Stimulated activated CD8-positive, alpha-beta memory T cell treated with anti-CD3 and anti-CD28 coated beads, Interleukin-7, amount 100 ng/mL, for 1 hour (primary cell): ENCODE measurements at places on chromosomes 12 and 14.

DNA sequence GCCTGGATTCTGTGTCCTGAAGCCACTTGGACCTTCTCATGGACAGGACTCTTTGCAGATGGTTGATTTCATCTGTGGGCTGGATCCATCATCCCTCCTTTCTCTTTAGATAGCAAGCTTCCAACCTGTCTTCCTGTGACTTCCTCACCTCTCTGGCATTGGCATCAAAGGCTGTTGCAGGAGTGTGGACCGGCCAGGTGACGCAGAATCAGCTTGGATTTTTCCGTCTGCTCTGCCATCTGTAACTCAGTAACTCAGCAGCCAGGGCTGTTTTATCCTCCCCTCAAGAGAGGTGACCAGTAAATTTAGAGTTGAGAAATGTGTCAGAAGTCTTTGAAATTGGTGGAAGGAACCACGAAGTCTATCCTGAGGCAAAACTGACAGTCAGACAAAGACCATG is 701.7 kb upstream of the TMEM132C start:
- DNase-seq: no peak

- DNase-seq: no peak
Observed at GRCh38 chr12:6554168-6555017, 1.4 kb downstream of the IFFO1 start.

DNA sequence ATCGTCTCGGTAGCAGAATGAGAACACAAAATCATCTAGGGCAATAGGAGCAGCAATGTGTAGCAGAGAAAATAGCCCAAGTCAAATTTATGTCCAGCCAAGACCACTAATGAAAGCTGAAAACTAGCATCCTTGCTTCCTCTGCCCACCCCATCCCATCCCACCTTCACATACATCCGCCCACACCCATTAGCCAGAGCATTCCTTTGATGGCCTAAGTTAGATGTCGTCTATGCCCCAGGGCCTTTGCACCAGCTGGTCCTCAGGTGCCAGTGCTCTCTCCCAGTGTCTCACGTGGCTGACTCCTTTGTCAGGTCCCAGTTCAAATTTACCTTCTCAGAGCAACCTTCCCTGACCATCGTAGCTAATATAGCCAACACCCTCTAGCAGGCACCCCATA is 17.8 kb upstream of the PPP2R5C start:
- DNase-seq: no peak

DNA sequence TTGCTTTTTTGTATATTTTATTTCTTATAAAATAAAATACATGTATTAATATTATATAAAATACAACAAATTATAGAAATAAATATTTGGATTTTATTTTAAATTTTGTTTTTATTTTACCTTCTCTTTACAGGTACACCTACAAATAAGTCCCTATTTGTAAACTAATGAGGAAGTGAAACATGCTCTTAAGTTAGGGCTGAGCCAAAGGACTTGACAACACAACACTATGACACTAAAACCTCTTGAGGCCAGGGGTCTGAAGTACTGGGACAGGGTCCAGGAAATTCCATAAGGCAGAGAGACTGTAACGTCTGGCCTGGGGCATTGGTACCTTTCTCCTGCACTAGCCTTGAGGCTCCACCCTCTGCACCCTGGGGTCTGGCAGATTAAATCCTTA is 293.2 kb downstream of the FOXN3 start:
- no peak for DNase-seq

DNA sequence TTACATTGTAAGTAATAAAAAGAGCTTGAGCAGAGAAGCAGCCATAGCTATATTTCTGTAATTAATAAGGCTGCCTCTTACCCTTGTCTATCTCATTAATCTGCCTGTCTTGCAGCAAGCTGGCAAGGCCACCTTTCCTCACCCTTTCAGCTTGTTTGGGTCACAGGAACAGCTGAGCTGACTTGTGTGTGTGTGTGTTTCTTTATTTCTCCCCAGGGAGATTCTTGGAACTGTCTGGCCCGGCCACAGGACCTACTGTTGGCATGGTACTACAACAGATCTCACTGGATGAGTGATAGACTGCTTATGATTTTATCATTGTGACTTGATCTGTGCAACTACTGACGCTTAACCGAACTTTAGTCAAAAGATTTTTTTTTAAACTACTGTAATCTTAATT is 213.7 kb downstream of the SLC2A13 start:
- no peak for DNase-seq

DNA sequence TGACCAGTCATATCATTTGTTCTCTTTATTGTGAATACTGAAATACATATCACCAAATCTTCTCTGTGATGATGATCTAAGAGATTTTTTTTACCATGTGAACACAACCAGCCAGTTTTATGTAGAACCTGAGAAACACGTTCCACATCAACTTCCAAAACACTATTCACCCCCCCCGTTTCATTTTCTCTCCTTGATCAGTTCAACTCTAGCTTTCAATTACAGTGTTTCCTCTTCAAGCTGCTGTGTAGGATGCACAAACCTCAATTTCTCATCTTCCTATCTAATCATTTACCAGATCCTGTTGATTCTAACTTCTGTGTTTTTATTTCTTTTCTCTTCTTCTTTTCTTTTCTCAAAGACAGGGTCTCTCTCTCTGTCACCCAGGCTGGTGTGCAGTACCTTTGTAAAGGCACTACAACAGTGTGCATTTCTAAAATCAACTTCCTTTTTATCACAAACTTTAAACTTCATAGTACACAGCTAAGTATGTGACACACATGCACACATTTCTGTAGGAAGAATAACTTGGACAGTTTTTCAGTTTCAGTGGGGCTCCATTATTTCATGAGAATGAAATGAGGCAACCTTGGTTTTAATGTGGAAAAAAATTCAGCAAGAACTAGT is 149.9 kb upstream of the FBXO33 start:
- DNase-seq: no peak

DNA sequence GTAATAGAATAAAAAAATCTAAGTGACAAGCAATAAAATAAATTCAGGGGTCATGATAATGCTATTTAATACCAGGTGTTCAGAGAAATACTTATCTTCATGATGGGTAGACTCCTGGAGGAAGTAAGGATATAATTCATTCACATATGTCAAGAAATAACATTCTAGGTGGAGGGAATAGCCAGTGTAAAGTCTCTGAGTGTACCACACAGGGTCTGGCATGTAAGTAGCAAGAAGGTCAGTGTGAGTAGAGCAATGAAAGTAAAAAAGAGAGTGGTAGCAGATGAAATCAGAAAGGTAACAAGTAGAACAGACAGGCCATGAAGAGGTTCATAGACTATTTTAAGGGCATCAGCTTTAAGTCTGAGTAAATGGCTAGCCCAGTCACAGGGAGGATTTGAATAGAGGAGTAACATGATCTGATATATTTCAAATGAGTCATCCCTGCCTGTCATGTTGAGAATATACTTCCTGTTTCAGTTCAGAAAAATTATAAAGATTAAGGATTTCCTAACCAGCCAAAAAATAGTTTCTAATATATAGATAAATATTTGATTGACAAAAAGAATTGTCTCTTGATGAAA is 519.9 kb downstream of the C12orf50 start:
- DNase-seq: no peak
